T-cell (primary cell): ENCODE measurements at places on chromosomes 13 and 19.

DNA sequence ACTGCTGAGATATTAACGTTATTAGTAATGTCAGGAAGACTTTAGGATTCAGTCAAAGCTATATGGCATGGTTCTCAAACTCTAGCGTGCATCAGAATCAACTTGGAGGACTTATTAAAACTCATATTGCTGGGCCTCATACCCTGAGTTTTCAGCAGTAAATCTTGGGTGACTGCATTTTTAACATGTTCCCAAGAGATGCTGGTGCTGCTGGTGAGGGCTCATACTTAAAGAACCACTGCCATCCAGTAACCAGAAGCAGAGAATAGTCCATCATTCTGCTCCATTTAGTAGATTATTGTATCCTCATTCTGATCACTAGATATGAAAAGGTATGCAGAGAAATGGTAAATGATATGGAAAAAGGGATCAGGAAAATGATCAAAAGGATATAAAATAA lies 7.9 kb downstream of the GPR12 start:
- DNase-seq = no peak

GRCh38 chr19:53903055-53903680 lies 5.9 kb upstream of the CACNG7 start:
- peak; percentile 29 for DNase-seq

GRCh38 chr19:48329167-48329891 lies 4.0 kb downstream of the EMP3 start:
- DNase-seq = peak; percentile 17

- DNase-seq = no peak
These were observed 10.2 kb downstream of the MKNK2 start for GRCh38 chr19:2040647-2041432.

DNA sequence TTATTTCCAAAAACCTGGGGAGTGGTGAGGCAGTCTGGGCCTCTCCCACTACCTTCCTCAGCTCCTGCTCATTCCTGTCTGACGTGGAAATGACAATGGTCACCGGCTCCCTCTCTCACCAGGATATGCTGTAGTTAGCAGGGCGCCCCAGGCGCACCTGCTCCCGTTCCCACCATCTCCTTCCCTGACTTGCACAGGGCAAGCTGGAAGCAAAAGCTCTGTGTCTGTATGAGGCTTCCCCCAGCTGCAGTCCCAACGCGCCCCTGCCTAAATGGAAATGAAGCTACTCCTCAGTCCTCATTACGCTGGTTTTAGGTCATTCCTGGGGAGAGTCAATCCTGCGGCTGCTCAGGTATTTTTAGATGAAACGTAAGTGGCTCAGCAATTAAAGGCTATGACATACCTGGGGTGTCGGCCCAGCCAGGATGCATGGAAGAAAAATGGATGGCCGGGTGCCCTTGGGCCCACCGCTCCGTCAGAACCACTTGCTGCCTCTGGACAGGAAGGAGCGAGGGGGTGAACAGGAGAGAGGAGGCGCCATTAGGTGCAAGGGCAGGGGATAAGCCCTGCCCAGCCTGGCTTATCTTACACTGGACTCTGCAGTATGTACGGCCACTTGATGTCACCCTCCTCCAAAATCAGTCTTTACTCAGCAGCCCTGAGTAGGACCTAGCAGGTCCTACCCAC lies 32.4 kb downstream of the DHRS12 start:
- DNase-seq = no peak
